ENCODE measurements at places on chromosomes 12 and 14. TPM values are rescaled to one million over a fixed set of nuclear protein-coding genes. Genes with fewer than 3 reads are reported as not detected.

DNA sequence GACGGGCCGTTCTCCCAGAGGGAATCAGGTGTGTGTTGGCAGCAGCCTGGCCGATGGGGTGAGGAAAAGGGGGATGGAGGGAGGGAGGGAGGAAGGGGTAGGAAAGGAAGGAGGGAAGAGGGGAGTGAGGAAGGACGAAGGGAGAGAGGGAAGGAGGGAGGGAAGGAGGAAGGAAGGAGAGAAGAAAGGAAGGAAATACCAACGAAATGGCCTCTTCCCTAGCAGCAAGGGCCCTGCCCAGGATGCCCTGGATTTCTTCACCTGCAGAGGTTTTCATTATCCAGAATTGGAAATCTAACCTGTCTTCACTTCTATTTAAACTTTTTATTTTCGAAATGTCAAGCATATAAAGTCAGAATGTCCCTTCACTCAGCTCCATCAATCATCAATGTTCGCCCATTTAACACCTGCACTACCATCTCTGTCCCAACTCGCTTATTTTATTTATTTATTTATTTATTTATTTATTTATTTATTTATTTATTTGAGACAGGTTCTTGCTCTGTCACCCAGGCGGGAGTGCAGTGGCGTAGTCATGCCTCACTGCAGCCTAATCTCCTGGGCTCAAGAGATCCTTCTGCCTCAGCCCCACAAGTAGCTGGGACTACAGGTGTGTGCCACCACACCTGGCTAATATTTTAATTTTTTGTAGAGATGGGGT lies 70.7 kb downstream of the ACACB start:
- DNase-seq = no peak
- peaks cover 6% of the 10 kb centered on the region for H3K36me3 ChIP-seq
- H3K27me3 ChIP-seq = no peaks in the 10 kb centered on the region
- no peaks in the 10 kb centered on the region for H3K4me1 ChIP-seq

GRCh38 chr12:49568442-49569162 lies 660 bp upstream of the MCRS1 start:
- no peaks in the 10 kb centered on the region for H3K27me3 ChIP-seq
- peaks cover 24% of the 10 kb centered on the region for H3K36me3 ChIP-seq
- peaks cover 57% of the 10 kb centered on the region for H3K4me1 ChIP-seq
- DNase-seq = no peak

ING4 gene
- 32.2 TPM for total RNA-seq

DNA sequence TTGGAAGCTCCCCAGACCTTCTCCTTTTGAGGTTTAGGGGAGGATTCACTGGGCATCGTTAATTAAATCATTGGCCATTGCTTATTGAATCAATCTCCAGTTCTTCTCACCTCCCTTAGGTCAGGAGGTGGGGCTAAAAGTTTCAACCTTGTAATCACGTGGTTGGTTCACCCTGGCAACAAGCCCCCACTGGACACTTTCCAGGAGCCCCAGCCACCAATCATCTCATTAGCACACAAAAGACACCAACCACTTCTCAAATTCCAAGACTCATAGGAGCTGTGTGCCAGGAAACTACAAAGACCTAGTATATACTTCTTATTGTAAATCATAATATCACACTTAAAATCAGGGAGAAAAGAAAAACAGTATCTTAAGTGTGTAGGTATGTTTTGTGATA lies 94.6 kb upstream of the PLEKHA5 start:
- no peaks in the 10 kb centered on the region for H3K36me3 ChIP-seq
- DNase-seq = no peak
- H3K4me1 ChIP-seq = no peaks in the 10 kb centered on the region
- no peak overlapping the region for H3K27ac ChIP-seq
- no peaks in the 10 kb centered on the region for H3K27me3 ChIP-seq

IFNG-AS1 gene
- 0.40 TPM for total RNA-seq

DNA sequence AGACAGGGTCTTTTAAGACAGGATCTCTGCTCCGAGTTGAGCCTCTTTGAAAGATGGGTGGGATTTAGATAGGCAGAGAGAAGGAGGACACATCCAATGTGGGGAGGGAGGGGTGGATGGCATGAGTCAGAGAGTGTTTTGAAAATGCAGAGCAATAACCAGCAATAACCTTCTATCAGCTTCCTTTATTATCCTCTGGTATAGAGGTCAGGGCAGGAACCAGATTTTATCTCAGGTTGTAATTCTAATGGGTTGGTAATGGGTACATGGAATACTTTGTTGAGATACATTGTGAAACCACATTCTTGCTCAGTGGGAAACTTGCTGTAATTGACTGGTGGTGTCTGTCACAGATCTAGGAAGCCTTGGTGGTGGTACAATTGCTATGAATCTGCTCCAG lies 37.6 kb upstream of the CCDC63 start:
- H3K27ac ChIP-seq = no peak overlapping the region
- no peak overlapping the region for H3K4me3 ChIP-seq
- no peaks in the 10 kb centered on the region for H3K4me1 ChIP-seq
- no peak for DNase-seq

- H3K27me3 ChIP-seq = no peaks in the 10 kb centered on the region
- H3K4me1 ChIP-seq = peaks cover 14% of the 10 kb centered on the region
- no peak for DNase-seq
Observed at GRCh38 chr14:89242652-89243279, 174.3 kb downstream of the FOXN3 start.

DNA sequence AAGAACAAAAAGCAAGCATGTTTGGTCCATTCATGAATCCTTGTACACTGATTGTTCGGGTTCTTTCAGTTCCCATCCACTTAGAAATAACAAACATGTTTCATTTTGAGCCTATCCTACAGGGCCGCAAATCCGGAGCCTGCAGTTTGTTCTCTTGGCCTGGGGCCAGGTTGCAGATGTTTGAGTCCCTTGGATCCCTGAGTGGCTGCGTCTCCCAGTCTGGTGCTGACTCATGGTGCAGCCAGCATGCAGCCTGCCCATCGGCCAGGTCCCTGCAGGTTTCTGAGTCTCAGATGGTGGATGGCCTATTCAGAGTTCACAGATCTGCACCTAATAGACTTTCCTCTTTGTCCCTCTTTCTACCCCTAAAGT lies 1.9 kb upstream of the DYNC1H1 start:
- peaks cover 6% of the 10 kb centered on the region for H3K36me3 ChIP-seq
- H3K27me3 ChIP-seq = peaks cover 4% of the 10 kb centered on the region
- no peak for DNase-seq
- peaks cover 34% of the 10 kb centered on the region for H3K4me1 ChIP-seq
- H3K27ac ChIP-seq = no peak overlapping the region

NYNRIN gene
- total RNA-seq = 0.18 TPM
